ENCODE measurements at places on chromosomes 13 and 19.
A peak's percentile ranks its signal among the peaks of the same experiment; 100 is the strongest.

DNA sequence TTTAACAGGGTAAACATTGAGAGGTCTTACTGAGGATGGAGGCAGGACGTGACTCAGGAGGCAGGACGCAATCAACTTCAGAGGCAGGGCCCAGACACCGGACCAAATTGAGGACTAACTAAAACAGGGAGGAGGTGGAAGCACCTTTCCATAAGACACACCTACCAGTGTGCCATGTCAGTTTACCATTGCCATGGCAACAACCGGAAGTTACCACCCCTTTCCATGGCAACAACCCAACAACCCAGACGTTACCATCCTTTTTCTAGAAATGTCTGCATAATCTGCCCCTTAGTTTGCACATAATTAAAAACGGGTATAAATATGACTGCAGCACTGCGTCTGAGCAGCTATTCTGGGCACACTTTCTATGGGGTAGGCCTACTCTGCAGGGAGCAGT lies 53.5 kb upstream of the SOX21 start:
- no peak for DNase-seq

GRCh38 chr19:35317464-35318043 lies 11.4 kb upstream of the CD22 start:
- DNase-seq: no peak

DNA sequence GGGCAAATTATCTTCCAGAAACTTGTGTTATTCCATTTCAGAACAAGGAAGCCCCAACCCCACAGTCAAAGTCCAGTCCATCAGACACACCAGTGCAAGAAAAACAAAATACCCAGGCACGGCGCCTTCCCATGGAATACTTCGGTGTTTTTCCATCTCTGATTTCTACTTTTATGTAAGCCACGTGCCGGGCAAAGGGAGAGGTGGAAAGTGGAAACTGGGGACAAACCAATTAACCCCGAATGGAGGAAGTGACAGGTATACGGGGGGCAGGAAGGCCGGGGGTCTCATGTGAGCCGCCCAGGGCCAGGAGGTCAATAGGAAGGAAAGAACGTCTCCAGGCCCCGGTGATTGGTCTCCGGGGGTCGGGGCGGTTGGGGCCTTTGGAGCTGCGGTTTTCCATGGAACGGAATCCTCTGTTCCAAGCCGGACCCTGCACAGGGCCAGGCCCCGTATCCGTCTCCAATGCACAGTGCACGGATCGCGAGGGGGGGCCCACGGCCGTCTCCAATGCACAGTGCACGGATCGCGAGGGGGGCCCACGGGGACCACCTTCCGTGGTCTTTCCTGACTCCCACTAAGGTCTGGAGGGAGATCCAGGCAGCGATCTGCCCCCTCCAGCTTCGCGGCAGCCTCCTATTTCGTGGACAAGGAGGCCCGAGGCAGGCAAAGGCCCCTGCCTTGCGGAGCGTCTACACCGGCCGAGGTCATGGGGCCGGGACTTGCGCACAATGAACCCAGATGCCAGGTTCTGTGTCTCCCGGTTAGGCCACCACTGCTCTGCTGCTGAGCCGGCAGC lies 79.7 kb downstream of the GADD45B start:
- no peak for DNase-seq

DNA sequence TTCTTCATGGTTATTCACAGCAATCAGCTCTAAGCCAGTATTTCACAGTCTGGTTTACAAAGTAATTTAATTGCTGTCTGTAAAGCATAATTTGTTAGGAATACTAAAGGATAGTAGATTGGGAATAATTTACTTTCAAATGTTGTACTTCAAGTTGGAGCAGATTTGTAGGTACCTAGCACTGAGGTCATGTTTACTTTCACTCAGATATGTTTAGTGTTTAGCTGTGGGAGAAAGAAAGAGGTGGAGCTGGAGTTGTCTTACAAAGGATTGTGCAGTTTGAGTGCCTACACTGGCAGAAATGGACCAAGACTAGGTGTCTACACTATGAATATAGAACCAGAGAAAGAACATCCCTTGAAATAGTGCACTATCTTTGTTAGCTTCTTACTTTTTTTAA lies 464.6 kb downstream of the PCDH9 start:
- DNase-seq: no peak

DNA sequence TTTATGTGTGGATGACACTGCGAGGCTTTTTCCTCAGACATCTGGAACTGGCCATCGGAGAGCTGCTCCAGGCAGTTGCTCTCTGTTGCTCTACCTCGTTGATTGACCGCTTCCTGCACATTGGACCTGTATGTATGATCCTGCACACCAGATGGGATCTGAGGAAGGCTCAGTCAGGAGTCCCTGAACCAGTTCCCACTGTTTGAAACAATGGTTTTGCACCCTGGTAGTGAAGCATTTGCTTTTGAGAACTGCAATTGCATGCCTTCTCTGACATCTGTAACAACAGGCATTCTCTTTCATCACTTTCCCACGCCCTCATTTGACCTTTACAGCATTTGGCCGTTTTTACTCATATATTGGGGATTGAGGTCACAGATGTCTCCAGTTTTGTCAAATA lies 61.1 kb upstream of the NPAS1 start:
- DNase-seq: no peak

- DNase-seq: no peak
Measured at GRCh38 chr19:5789351-5789761, 1.6 kb downstream of the DUS3L start.

DNA sequence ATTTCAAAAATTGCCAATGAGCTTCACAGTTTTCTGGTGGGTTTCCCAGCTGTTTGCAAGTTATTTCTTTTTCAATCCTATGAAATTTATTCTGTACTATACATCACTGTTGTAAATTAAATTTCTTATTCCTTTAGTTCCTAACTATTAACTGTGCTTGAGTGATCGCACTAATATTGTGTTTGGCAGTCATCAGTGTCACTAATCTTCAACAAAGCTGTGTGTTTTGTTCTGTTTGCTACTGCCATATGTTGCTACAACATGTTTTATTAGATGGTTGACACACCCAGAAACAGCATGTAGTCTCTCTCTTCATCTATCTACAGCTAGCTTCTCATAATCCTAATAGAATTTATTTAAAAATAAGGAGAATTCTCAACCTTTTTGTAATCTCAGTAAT lies 453.6 kb upstream of the PRR20A start:
- no peak for DNase-seq

DNA sequence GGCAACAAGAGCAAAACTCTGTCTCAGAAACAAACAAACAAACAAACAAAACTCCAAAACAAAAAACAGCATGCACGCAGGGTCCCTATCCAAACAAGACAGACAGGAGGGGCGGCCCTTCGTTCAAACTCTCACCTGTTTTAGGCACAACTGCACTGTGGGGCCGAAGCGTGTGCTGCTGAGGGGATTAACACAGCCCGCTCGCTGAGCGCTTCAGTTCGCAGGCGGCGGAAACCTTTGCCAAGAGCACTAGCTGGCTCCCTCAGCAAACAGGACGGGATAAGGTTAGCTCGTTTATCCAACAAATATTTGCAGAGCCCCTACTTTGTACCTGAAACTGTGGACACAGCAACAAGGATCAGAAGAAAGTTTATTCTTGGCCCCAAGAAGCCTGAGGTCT lies 1.6 kb upstream of the ADPRHL1 start:
- no peak for DNase-seq

- DNase-seq: no peak
Measured at GRCh38 chr19:58395220-58395978, at the start of gene RNF225. Gene RNF225 (plus strand): TSS chr19:58395656. CDS start chr19:58396090, 434 bp downstream.

- no peak for DNase-seq
Measured at GRCh38 chr19:21611659-21612402, 106.4 kb downstream of the ZNF429 start.

GRCh38 chr19:16134510-16134909 lies 9.0 kb upstream of the HSH2D start:
- DNase-seq: no peak

DNA sequence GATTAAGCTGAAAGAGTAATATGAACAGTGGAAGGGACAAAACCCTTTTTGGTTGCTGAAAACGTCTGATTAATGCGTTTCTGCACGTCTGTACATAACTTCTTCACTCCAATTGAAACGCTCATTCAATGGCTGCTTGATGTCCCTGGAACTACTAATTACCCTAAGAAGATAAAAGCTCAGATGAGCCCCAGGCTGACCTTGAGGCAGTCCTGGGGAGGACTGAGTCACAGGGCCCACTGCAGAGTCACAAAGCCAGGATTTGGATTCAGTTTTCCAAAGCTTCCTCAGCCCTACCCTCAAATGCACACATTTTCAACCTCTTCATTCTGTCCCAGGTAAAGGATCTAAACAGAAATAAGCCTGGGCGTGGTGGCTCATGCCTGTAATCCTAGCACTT lies 75.0 kb upstream of the FLT1 start:
- no peak for DNase-seq

GRCh38 chr13:25683056-25683455 lies 311.3 kb downstream of the ATP8A2 start:
- no peak for DNase-seq

- peak; percentile 14 for DNase-seq
Measured at GRCh38 chr13:44523146-44524015, 52.7 kb downstream of the TSC22D1 start.

DNA sequence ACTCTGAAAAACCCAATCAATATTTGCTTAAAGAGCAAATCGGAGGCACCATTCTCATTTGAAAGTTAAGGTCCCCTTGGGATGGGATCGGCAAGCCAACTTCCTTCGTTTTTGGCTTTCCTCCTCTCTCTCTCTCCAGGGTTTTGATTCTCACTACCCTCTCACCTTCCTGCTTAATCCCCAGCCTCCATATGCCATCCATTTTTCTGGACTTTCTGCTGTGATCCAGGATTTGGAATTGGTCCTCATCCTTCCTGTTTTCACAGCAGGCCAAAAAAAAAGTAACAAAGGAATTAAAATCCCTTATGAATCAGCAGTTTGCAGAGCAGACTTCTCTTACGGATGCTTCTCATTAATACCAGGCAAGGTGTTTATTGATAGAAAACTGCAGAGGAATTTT lies 283.1 kb upstream of the TMTC4 start:
- DNase-seq: no peak

- DNase-seq: peak; percentile 83
Measured at GRCh38 chr19:11088506-11089253, 583 bp upstream of the LDLR start.

GRCh38 chr13:112893570-112894422 lies 75.2 kb upstream of the MCF2L start:
- DNase-seq: peak; percentile 66

- no peak for DNase-seq
Measured at GRCh38 chr13:48801255-48801654, 147.5 kb downstream of the CYSLTR2 start.

DNA sequence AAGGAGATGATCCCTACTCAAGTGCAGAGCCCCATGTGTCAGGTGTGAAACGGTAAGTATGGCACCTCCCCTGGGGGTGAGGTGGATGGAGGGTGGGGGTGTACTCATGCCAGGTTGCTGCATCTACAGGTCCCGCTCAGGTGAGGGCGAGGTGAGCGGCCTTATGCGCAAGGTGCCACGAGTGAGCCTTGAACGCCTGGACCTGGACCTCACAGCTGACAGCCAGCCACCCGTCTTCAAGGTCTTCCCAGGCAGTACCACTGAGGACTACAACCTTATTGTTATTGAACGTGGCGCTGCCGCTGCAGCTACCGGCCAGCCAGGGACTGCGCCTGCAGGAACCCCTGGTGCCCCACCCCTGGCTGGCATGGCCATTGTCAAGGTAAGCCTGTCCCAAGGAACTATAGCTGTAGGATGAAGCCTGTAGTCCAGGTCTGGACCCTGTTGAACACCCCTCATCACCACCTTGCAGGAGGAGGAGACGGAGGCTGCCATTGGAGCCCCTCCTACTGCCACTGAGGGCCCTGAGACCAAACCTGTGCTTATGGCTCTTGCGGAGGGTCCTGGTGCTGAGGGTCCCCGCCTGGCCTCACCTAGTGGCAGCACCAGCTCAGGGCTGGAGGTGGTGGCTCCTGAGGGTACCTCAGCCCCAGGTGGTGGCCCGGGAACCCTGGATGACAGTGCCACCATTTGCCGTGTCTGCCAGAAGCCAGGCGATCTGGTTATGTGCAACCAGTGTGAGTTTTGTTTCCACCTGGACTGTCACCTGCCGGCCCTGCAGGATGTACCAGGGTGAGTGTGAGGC lies 5.2 kb downstream of the TRIM28 start:
- no peak for DNase-seq

DNA sequence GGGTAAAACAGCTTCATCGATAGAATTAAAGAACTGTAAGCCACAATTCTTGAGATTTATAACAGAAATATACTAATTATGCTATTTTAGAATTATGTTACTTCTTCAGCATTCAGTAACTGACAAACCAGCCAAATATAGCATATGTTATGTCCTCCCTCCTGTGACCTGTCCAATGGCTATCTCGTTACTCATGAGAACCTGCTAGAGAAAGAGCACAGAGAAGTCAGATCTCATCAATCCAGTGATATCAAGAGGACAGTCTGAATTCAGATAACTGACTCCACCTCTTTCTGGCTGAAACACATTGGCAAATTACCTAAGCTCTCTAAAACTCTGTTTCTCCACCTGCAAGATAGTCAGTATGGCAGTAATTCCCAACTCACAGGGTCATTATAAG lies 170.4 kb downstream of the FGF14 start:
- DNase-seq: no peak

GRCh38 chr19:18306209-18306887 lies 16.5 kb downstream of the LSM4 start:
- DNase-seq: no peak

GRCh38 chr13:112450904-112451240 lies 74.7 kb downstream of the SPACA7 start:
- DNase-seq: no peak

DNA sequence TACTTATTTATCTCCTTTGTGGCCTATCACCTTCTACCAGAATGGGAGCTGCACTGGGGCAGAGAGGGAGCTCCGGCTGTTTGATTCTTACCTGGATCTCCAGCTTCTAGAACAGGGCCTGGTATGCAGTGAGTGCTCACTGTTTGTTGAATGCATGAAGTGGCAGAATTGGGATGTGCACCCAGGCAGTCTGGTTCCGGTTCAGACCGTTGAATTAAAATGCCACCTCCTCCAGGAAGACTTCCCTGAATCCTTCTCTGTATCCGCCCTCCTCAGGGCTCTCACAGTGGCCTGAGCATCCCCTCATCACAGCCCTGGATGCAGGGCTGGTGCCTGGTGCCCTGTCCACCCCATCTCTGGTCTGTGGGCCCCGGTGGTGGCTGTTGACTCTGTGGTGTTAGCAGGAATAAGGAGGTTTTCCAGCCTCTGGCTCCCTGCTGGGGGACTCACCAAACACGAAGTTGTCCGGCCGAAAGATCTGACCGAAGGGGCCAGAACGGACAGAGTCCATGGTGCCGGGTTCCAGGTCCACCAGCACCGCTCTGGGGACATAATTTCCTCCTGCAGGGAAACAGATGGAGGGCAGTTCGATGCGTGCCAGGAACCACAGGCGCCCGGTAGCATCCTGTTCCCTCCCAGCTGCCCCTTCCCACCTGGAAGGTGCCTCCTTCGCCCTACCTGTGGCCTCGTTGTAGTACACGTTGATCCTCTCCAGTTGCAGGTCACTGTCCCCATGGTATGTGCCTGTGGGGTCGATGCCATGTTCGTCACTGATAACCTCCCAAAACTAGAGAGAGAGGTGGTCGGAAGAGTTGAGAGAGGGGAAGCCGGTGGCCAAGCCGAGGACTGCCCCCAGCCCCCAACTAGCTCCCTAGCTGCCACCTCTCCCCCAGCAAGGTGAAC lies 1.0 kb downstream of the TUBB4A start:
- DNase-seq: no peak

- no peak for DNase-seq
Measured at GRCh38 chr13:43939086-43939485, 59.4 kb downstream of the LACC1 start.
